ENCODE measurements at places on chromosomes 2 and 18. TPM values are rescaled to one million over a fixed set of nuclear protein-coding genes. Genes with fewer than 3 reads are reported as not detected.

CDK5R2 gene
- total RNA-seq, result not detected

HOXD12 gene
- total RNA-seq, result not detected

MARCO gene
- not detected for total RNA-seq

SLC9A4 gene
- not detected for total RNA-seq

PPP1R1C gene
- total RNA-seq, result 0.96 TPM

TOGARAM2 gene
- not detected for total RNA-seq

IL18RAP gene
- 0.26 TPM for total RNA-seq

DSC1 gene
- not detected for total RNA-seq

TMEM163 gene
- total RNA-seq, result 0.13 TPM

DUSP28 gene
- 4.0 TPM for total RNA-seq

MEIS1 gene
- total RNA-seq, result 117 TPM

SERPINB4 gene
- 0.64 TPM for total RNA-seq

MSH6 gene
- total RNA-seq, result 47.4 TPM

DSG1 gene
- not detected for total RNA-seq

REG1A gene
- total RNA-seq, result not detected

FSHR gene
- not detected for total RNA-seq

SERPINB10 gene
- not detected for total RNA-seq

CREG2 gene
- total RNA-seq, result 0.91 TPM

IL37 gene
- total RNA-seq, result not detected

OSBPL6 gene
- total RNA-seq, result 2.9 TPM

SGPP2 gene
- 0.48 TPM for total RNA-seq

RAD51AP2 gene
- total RNA-seq, result not detected

ACSL3 gene
- total RNA-seq, result 180 TPM

C2orf78 gene
- not detected for total RNA-seq

GREB1L gene
- total RNA-seq, result under 0.01 TPM

MDH1 gene
- 129 TPM for total RNA-seq

DDX18 gene
- 40.7 TPM for total RNA-seq

C18orf54 gene
- 4.5 TPM for total RNA-seq

SLC30A3 gene
- not detected for total RNA-seq

WIPF1 gene
- 16.7 TPM for total RNA-seq

OTX1 gene
- total RNA-seq, result not detected

CD207 gene
- total RNA-seq, result not detected

RBKS gene
- total RNA-seq, result 1.4 TPM

YWHAQ gene
- 358 TPM for total RNA-seq

SPC25 gene
- 3.5 TPM for total RNA-seq

CPO gene
- not detected for total RNA-seq

NFATC1 gene
- 7.6 TPM for total RNA-seq

KIF1A gene
- 2.7 TPM for total RNA-seq
